A549 treated with AZD2906 at 1 μM for 4 hours (cell line): ENCODE measurements at places on chromosomes 7 and 10. TPM values are rescaled to one million over a fixed set of nuclear protein-coding genes. Genes with fewer than 3 reads are reported as not detected.

The RADIL gene
- total RNA-seq, result 1.2 to 2.5 TPM (median 1.9 TPM) in 5 replicates

The SAP25 gene
- total RNA-seq, result 0.15 to 0.47 TPM (median 0.25 TPM) in 5 replicates

The GTF2IRD1 gene
- 17.7 to 25.8 TPM (median 23.6 TPM) in 5 replicates for total RNA-seq

The HTR7 gene
- 0.14 to 0.23 TPM (median 0.19 TPM) in 5 replicates for total RNA-seq

The CPVL gene
- total RNA-seq, result 0.15 to 0.53 TPM (median 0.41 TPM) in 5 replicates

The HOXA9 gene
- total RNA-seq, result 0.37 to 0.89 TPM (median 0.53 TPM) in 5 replicates

The ACTR3C gene
- total RNA-seq, result 0.06 to 0.07 TPM in 2 of 5 replicates, not detected in the others

The FAM25A gene
- total RNA-seq, result not detected in 5 replicates

The BEND7 gene
- total RNA-seq, result 8.4 to 10.4 TPM (median 10.0 TPM) in 5 replicates

The ASAH2 gene
- total RNA-seq, result 0.63 to 2.7 TPM (median 1.5 TPM) in 5 replicates

The MKI67 gene
- total RNA-seq, result 51.6 to 79.2 TPM (median 58.9 TPM) in 5 replicates

The IGF2BP3 gene
- 24.0 to 37.3 TPM (median 29.7 TPM) in 5 replicates for total RNA-seq

The ACTL6B gene
- not detected in 5 replicates for total RNA-seq

The MYL7 gene
- not detected in 5 replicates for total RNA-seq

The CLDN3 gene
- total RNA-seq, result 1.4 to 4.4 TPM (median 3.6 TPM) in 5 replicates

The LEP gene
- not detected in 5 replicates for total RNA-seq

The LRRC17 gene
- 0.07 to 0.14 TPM (median 0.09 TPM) in 3 of 5 replicates, not detected in the others for total RNA-seq

The PRSS2 gene
- not detected in 5 replicates for total RNA-seq

The CHST15 gene
- total RNA-seq, result 6.6 to 7.8 TPM (median 7.1 TPM) in 5 replicates
